ENCODE measurements at places on chromosomes 1 and 21.

GRCh38 chr1:34686531-34686930, 68.3 kb upstream of the GJB5 start:
- peaks cover 5% of the 10 kb centered on the region for H3K27me3 ChIP-seq
- H3K4me1 ChIP-seq = peaks cover 28% of the 10 kb centered on the region
- H3K4me3 ChIP-seq = no peak overlapping the region
- DNase-seq = no peak
- no peak overlapping the region for H3K27ac ChIP-seq
- no peaks in the 10 kb centered on the region for H3K36me3 ChIP-seq

DNA sequence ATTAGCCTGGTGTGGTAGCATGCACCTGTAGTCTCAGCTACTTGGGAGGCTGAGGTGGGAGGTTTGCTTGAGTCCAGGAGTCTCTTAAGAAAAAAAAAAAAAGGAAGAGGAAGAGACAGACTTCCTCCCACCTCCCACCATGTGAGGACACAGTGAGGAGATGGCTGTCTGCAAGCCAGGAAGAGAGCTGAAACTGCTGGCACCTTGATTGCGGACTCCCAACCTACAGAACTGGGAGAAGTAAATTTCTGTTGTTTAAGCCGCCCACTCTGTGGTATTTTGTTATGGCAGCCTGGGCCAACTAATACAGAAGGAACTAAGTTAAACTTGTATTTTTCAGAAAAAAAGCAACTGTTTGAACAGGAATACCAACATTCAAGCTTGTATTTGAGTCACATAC, 21.7 kb downstream of the DOP1B start:
- H3K4me3 ChIP-seq = no peak overlapping the region
- no peaks in the 10 kb centered on the region for H3K27me3 ChIP-seq

GRCh38 chr21:46410516-46410915, 48.2 kb upstream of the DIP2A start:
- no peak overlapping the region for H3K27ac ChIP-seq
- no peaks in the 10 kb centered on the region for H3K4me1 ChIP-seq
- no peaks in the 10 kb centered on the region for H3K27me3 ChIP-seq

- H3K36me3 ChIP-seq = no peaks in the 10 kb centered on the region
- peaks cover 5% of the 10 kb centered on the region for H3K27me3 ChIP-seq
- no peaks in the 10 kb centered on the region for H3K4me1 ChIP-seq
- no peak overlapping the region for H3K27ac ChIP-seq
- H3K4me3 ChIP-seq = no peak overlapping the region
Measured at GRCh38 chr1:47491341-47491753, 53.5 kb downstream of the FOXD2 start.

GRCh38 chr1:1550591-1551432, 10.4 kb upstream of the TMEM240 start:
- no peaks in the 10 kb centered on the region for H3K4me1 ChIP-seq
- H3K27me3 ChIP-seq = no peaks in the 10 kb centered on the region
- no peak overlapping the region for H3K27ac ChIP-seq
- no peaks in the 10 kb centered on the region for H3K36me3 ChIP-seq
- no peak for DNase-seq

Data from transverse colon (tissue), 4 donors.